ENCODE measurements at places on chromosomes 5 and 9.
A peak's percentile ranks its signal among the peaks of the same experiment; 100 is the strongest.

- H3K36me3 ChIP-seq, result no peaks in the 10 kb centered on the region
- no peaks in the 10 kb centered on the region for H3K27me3 ChIP-seq
- H3K4me3 ChIP-seq, result no peak overlapping the region
- peaks cover 8% of the 10 kb centered on the region for H3K4me1 ChIP-seq
- H3K27ac ChIP-seq, result peak overlapping the region; percentile 33
Measured at GRCh38 chr9:80231318-80232236, 659.8 kb downstream of the TLE4 start.

GRCh38 chr5:135662683-135663082, 83.9 kb upstream of the CXCL14 start:
- H3K36me3 ChIP-seq, result peaks cover 5% of the 10 kb centered on the region
- H3K27ac ChIP-seq, result no peak overlapping the region
- no peaks in the 10 kb centered on the region for H3K27me3 ChIP-seq
- peaks cover 6% of the 10 kb centered on the region for H3K4me1 ChIP-seq

GRCh38 chr5:158007336-158007735, 148.4 kb upstream of the CLINT1 start:
- no peak for DNase-seq
- H3K4me1 ChIP-seq, result no peaks in the 10 kb centered on the region
- no peaks in the 10 kb centered on the region for H3K27me3 ChIP-seq
- H3K36me3 ChIP-seq, result no peaks in the 10 kb centered on the region

GRCh38 chr5:83568186-83568585, 96.6 kb downstream of the VCAN start:
- H3K4me1 ChIP-seq, result peaks cover 28% of the 10 kb centered on the region
- H3K27me3 ChIP-seq, result no peaks in the 10 kb centered on the region
- H3K4me3 ChIP-seq, result peak overlapping the region; percentile 47
- H3K27ac ChIP-seq, result peak overlapping the region; percentile 50

- no peak overlapping the region for H3K4me3 ChIP-seq
- H3K27ac ChIP-seq, result no peak overlapping the region
- H3K27me3 ChIP-seq, result peaks cover 3% of the 10 kb centered on the region
- H3K4me1 ChIP-seq, result no peaks in the 10 kb centered on the region
- no peaks in the 10 kb centered on the region for H3K36me3 ChIP-seq
- no peak for DNase-seq
Measured at GRCh38 chr9:96691326-96691725, 36.2 kb upstream of the PRXL2C start.

Data from MCF 10A (cell line).